ENCODE measurements at places on chromosomes 4 and X. TPM values are rescaled to one million over a fixed set of nuclear protein-coding genes. Genes with fewer than 3 reads are reported as not detected.

- no peak for DNase-seq
Measured at GRCh38 chr4:64095398-64095797, 313.9 kb downstream of the TECRL start.

DNA sequence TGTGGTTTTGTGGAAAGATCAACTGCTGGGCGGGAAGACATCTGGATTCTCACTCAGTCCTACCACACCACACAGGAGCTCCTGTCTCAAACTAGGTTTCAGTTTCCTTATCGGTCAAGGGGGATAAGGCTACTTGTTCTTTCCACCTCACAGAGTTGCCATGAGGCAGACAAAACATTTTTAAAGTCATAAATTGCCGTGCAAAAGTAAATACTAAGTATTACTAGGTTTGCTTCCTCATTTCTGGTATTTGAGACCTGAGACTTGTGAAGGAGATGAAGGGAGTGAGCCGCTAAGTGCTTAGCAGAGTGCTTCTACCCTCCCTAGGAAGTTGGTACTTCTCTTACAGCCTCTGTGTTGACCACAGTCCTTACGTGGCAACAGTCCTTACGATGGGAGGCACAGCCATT lies 1.5 kb downstream of the LAP3 start:
- no peak for DNase-seq

Gene PTCHD1
- polyA plus RNA-seq = 1.3 TPM

Gene CFAP47
- polyA plus RNA-seq = 0.06 TPM

Data from muscle of arm (tissue), 14 donors.